Activated CD4-positive, alpha-beta T cell treated with anti-CD3 and anti-CD28 coated beads for 48 hours (primary cell): ENCODE measurements at places on chromosomes 11 and 22.

GRCh38 chr11:41382927-41383326, 76.5 kb downstream of the LRRC4C start:
- no peak for DNase-seq

GRCh38 chr22:45881524-45881875, 95.5 kb downstream of the WNT7B start:
- DNase-seq = no peak

GRCh38 chr11:90698238-90698637, 475.4 kb upstream of the CHORDC1 start:
- no peak for DNase-seq

DNA sequence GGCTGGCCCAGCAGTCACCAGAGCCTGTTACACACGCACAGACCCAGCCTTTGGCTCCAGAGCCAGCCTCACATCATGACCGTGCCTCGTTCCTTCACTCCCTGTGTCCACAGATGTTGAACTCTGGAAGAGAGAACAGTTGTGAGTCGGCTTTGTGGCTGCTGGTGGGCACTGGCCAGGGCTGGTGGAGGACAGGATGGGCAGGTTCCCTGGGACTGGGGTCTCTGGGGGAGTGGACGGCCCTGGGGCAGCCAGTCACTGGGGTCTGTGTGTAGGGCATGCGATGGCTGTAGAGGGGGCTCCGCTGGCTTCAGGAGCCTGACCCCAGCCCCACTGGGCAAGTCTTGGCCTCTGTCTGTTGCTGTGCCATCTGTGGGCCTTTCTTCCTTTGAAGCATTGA, 1070.1 kb downstream of the BRD1 start:
- DNase-seq = no peak

DNA sequence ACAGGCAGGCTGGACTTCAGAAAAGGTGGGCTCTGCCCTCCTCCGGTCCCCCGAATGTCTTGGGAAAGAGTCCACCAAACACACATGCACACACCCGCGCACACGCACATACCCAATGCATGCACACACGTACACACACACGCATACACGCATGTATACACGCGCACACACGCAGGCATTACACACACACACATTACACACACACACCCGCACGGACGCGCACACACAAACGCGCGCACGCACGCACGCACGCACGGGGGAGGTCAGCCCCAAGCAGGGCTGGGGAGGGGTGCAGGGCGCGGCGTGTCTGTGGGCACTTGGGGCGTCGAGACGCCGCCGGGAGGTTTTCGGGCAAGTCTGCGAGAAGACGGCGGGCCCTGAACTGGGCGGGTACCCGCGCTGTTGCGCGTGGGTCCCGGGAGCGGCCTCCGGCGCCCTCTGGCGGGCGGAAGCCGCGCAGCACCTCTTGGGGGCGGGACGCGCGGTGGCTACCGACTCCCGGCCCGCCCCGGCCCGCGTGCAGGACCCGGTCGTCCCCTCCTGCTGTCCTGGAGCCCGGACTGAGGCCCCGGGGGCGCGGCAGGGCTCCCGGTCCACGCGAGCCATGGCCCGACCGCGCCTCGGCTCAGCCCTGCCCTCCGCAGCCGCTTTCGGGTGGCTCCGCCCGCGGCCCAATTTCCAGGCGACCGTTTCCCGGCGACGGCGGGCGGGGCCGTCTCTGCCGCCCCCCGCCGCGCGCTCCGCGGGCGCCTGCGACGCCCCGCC, 3.6 kb downstream of the SEPTIN5 start:
- DNase-seq = peak; percentile 84

DNA sequence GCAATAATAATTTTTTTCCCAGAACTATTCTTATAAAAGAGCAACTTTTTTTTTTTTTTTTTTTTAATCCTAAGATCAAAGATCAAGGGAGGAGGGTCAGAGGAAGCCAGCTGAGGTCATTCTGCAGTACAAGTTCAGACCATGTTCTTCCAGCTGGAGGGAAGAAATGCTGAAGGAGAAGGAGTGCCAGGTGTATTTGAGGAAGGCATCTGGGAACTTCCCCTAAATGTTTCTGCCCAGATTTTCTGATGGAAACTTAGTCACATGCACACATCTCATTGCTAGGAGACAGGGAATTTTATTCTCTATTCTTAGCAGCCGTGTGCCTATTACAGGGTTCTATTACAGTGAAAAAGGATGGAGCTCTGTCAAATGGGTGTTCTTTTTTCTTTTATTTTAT, 208.4 kb downstream of the ARHGAP42 start:
- DNase-seq = no peak

GRCh38 chr11:122758974-122759373, 79.3 kb upstream of the CRTAM start:
- peak; percentile 44 for DNase-seq

- no peak for DNase-seq
Observed at GRCh38 chr11:127023991-127024390, 23.4 kb upstream of the KIRREL3 start.

- DNase-seq = no peak
Observed at GRCh38 chr11:102288725-102289083, 28.6 kb upstream of the BIRC3 start.

GRCh38 chr11:43830928-43831440, 49.6 kb upstream of the ALKBH3 start:
- DNase-seq = peak; percentile 74

GRCh38 chr11:76658651-76659650, 11.6 kb downstream of the LRRC32 start:
- DNase-seq = no peak

DNA sequence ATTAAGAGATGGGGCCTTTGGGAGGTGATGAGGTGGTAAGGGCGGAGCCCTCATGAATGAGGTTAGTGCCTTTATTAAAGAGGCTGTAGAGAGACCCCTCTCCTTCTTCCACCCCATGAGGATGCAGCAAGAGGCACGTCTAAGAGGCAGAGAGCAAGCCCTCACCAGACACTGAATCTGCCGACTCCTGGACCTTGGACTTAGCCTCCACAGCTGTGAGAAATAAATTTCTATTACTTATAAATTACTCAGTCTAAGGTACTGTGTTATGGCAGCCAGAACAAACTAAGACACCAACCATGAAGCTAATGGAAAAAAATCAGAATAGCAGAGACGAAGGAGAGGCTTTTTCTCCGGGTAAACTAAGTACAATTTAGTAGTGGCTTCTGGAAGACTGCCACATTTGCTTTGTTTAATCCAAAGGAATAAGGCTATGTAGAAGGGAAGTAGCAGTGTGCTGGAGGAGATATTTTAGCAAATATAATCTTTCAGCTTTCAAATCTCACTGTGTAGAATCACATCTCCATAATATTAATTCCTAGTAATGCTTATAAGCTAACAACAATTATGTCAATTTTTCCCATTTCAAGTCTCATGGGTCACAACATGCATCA, 12.3 kb upstream of the SIK2 start:
- DNase-seq = no peak

DNA sequence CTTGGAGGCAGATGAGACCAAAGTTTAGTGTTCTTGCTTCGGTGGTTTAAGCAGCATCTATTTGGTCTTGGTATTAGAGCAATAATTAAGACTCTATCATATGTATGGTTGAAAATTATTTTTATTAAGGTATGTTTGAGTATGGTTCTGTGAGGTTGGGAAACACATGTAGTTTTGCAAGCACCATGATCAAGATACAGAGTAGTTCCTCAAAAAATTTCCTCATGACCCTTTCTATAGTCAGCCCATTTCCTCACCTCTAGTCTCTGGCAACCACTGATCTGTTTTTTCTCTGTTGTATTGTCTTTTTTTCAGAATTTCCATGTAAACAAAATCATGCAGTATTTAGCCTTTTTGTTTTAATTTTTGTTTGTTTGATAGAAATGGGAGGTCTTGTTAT, 18.4 kb downstream of the MTMR3 start:
- DNase-seq = no peak

GRCh38 chr11:118358071-118358470, 1.3 kb upstream of the UBE4A start:
- no peak for DNase-seq

GRCh38 chr11:9957072-9957471, 293.2 kb downstream of the SWAP70 start:
- no peak for DNase-seq

DNA sequence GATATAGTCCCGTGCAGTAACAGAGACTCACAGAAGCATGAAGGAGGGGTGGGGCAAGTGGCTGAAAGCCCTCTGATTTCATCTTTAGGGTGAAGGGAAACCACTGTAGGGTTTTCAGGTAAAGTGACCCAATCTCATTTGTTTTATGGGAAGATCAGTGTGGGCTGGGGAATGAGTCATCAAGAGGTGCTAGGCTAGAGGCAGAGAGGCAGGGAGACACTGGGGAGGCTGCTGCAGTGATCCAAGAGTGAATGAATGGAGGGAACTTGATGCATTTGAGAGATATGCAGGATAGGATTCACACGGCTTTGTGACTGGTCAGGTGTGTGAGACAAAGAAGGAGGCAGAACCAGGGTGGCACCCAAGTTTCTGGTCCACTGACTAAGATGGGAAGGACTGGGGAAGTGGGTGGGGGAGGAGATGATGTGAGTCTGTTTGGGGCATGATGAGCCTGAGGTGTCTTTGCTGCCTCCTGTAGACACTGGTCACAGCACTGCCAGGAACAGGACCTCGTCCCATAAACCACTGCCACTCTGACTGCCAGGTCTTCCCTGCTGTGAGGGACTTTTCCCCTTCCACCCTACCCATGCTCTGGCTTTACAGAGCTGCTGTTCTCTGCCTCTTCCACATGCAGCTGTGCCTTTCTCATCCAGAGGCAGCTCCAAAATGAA, 239.0 kb downstream of the TENM4 start:
- DNase-seq = peak; percentile 2

GRCh38 chr11:62432695-62433094, 13.9 kb downstream of the SCGB1A1 start:
- DNase-seq = no peak

DNA sequence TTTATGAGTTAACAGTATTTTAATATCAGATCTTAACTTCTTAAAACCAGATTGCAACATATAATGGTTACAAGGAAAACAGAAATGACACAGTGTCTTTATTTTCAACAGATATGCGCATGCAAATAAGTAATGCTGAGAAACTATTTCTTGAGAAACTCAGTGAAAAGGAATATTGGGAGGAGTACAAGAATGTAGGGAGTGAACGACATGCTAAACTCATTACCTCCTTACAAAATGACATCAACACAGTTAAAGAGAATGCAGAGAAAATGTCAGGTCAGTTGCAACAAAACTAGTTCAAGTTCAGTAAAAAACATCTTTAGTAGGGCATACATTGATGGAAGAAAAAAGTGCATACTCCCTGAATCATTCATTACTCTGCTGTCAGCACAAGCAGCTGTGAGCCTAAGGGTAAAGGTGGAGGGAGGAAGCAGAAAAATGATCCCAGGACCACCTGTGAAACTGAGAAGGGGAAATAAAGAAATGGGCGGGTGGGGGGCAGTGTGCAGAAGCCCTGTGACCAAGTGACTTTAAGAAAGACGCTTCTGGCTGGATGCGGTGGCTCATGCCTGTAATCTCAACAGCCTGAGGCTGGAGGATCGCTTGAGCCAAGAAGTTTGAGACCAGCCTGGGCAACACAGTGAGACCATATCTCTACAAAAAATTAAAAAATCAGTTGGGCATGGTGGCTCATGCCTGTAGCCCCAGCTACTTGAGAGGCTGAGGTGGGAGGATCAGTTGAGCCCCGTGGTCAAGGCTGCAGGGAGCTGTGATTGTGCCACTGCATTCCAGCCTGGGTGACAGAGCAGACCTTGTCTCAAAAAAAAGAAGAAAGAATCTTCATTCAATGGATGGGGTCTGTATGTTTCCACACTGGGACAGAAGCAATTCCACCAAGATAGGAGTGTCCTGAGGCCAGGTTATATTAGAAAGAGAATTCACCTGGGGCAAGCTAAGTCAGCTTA, 31.2 kb downstream of the CCDC83 start:
- DNase-seq = no peak

GRCh38 chr11:20597680-20598484, 1.5 kb upstream of the SLC6A5 start:
- DNase-seq = no peak

GRCh38 chr22:49426618-49427266, 400.9 kb downstream of the BRD1 start:
- DNase-seq = no peak

DNA sequence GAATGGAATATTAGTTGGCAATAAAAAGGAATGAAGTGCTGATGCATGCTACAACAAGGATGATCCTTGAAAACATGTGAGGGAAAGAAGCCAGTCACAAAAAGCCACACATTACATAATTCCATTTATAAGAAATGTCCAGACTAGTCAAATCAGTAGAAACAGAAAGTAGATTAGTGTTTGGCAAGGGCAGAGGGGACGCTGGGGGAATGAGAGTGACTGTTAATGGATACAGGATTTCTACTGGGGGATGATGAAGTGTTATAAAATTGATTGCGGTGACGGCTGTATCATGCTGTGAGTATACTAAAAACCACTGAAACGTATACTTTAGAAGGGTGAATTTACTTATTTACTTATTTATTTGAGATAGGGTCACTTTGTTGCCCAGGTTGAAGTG, 57.9 kb downstream of the C11orf58 start:
- DNase-seq = no peak

DNA sequence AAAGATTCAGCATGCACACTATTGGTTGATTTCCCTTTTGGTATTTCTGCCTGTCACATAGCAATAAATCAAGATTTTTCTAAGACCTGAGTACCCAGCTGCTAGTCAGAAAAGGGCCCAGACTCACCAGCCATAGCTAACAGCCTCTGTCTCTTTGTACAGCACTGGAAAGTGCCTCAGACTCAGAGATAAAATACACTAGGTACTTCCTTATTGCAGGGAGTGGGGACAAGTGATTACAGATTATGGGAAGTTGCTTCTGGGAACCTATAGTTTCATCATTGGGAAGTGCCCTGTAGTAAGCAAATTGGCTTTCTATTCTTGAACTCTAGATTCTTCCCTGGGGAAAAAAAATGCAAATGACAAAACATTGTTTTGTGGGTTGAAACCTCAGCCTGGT, at the start of gene CASP5:
TSS of gene CASP5 (minus strand) at position 166 of the 400 bp plus-strand sequence. CDS start at position 134, 32 bp downstream.
- DNase-seq = no peak

DNA sequence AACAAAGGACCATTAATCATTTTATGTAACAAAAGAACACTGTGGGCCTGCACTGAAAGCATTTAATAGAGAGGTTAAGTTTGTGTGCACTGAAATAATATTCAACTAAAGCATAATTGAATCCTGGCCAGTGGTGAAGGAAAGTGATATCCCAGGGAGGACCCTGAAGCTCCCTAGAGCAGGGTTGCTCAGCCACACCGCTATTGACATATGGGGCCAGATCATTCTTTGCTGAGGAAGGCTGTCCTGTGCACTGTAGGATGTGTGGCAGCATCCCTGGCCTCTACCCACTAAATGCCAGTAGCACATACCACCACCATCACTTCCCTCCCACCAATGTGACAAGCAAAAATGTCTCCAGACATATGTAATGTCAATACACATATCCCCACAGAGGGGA, 166.1 kb upstream of the MTNR1B start:
- no peak for DNase-seq
